Activated CD4-positive, CD25-positive, alpha-beta regulatory T cell treated with anti-CD3 and anti-CD28 coated beads, Interleukin-2, amount 50 U/mL, for 72 hours (primary cell): ENCODE measurements at places on chromosomes 1 and 21.

DNA sequence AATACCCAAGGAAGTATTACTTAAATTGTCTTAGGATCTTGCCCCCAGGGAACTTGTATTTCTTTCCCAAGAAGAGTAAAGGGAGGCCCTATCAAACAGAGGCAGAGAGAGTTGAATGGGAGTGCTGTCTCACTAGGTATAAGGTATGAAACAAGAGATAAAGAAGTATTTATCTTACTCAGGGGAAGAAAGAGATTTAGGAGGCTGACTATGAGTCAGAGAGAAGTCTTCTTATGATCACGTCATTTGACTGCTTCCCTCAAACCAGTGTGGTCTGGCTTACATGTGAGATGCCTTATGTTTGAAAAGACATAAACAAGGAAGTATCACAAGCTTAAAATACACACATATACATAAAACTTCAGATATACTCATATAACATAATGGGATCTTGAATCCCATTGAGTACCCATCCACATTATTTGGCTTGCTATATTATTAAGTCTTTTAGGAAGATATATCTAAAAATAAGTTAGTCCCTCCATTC lies 29.6 kb downstream of the DUSP10 start:
- DNase-seq: no peak

- no peak for DNase-seq
Measured at GRCh38 chr1:203465948-203466347, 9.7 kb upstream of the PRELP start.

DNA sequence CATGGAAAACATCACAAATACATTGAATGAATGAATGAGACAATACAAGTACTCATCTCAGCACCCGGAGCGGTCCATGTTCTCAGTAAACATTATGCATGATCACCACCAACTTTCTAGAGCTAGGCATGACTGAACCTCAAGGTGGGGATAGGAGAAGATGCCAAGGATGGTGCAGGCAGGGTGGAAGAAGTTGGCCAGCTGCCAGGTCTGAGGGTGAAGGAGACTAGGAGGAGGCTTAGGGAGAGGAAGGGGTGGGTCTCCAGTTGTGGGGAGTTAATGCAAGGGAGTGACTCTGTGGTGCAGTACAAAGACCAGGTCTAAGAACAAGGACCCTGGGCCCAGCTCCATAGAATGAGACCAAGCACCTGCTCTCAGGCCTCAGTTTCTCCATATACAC lies 91.7 kb downstream of the MATN1 start:
- DNase-seq: no peak

DNA sequence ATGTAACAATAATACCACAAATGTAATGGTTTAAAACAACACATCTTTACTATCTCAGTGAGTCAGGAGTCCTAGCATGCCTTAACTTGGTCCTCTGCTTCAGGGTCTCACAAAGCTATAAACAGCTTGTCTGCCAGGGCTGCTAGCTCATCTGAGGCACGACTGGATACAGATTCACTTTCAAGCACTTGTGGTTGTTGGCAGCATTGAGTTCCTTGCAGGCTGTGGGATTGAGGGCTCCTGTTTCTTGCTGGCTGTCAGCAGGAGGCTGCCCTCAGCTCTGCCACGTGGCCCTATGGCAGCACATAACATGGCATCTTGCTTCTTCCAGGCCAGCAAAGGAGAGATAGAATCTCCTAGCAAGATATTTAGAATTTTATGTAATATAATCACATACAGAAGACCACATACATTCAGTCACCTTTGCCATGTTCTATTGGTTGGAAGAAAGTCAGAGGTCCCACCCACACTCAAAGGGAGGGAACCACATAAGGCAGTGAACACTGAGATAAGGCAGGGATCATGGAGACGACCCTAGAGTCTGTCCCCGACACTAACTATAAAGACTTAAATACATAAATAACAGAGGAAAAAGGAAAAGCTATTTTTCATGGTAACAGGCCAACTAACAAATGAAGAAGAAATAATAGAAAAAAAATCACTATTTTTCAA lies 18.9 kb upstream of the IPP start:
- no peak for DNase-seq

- no peak for DNase-seq
Measured at GRCh38 chr1:12314333-12314903, 84.6 kb downstream of the VPS13D start.

DNA sequence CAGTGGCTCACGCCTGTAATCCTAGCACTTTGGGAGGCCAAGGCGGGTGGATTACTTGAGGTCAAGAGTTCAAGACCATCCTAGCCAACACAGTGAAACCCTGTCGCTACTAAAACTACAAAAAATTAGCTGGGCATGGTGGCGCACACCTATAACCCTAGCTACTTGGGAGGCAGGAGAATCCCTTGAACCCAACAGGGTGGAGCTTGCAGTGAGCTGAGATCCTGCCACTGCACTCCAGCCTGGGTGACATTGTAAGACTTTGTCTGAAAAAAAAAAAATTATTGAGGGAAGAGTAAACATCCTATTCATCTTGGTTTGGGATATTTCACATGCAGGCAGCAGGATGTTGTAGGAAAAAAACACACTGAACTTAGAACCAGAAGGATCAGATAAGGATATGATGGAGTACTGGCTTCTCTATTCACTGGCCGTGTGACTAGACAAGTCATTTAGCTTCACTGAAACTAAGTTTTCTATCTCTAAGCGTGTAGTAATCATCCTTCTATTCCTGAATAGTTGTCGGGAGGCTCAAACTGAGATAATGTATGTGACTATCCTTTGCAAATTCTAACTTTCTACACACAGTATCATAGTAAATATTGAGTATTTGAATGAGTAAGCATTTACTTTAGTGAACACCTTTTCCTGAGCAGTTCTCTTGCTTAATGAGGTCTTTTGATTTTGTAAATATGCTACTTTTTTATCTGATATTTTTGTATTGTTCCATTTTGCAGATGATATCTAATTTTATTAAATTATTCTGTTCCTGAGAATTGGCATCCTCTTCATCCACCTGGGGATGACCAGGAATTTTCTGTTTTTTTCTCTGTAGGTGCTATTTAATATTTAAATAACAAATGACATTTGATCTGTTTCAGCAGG lies 18.2 kb downstream of the CAP1 start:
- no peak for DNase-seq

DNA sequence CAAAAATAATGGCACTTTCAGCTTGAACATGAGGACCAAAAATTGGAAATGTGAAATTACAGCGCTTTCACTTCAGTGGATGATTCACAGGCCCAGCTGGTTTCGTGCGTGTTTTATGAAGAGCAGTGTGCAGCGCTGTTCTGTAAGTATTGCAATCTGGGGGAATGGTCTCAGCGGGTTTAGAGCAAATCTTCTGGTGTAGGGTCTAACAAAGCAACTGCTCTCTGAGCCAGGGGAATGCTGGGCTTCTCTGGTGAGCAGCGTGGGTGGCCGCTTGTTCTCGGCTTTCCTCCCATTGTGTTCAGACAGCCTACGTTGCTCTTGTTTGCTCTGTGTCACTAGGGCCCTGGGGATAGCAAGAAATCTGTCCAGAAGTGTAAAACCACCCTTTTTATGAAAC lies 42.4 kb upstream of the GADD45A start:
- no peak for DNase-seq

- no peak for DNase-seq
Measured at GRCh38 chr1:156414461-156415064, 45.6 kb downstream of the RHBG start.

- no peak for DNase-seq
Measured at GRCh38 chr1:224406216-224406615, 28.4 kb downstream of the WDR26 start.

GRCh38 chr1:219119839-219120238 lies 53.8 kb upstream of the LYPLAL1 start:
- no peak for DNase-seq

DNA sequence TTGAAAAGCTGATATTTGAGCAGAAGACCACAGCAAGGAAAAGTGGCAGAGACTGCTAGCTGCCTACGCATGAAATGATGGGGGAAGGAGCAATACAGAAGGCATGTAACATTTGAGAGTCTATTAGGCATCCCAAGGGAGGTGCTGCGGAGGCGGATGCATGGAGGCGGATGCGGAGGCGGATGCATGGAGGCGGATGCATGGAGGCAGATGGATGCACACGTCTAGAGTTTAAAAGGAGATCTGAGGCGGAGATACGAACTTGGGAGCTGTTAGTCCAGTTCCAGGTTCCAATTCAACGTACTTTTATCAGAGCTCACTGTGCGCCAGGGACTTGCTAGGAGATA lies 744 bp upstream of the DDX20 start:
- DNase-seq: peak; percentile 45
